ENCODE measurements at places on chromosomes 2 and 18. TPM values are rescaled to one million over a fixed set of nuclear protein-coding genes. Genes with fewer than 3 reads are reported as not detected.

The CYRIA gene
- polyA plus RNA-seq: 14.8 TPM

DNA sequence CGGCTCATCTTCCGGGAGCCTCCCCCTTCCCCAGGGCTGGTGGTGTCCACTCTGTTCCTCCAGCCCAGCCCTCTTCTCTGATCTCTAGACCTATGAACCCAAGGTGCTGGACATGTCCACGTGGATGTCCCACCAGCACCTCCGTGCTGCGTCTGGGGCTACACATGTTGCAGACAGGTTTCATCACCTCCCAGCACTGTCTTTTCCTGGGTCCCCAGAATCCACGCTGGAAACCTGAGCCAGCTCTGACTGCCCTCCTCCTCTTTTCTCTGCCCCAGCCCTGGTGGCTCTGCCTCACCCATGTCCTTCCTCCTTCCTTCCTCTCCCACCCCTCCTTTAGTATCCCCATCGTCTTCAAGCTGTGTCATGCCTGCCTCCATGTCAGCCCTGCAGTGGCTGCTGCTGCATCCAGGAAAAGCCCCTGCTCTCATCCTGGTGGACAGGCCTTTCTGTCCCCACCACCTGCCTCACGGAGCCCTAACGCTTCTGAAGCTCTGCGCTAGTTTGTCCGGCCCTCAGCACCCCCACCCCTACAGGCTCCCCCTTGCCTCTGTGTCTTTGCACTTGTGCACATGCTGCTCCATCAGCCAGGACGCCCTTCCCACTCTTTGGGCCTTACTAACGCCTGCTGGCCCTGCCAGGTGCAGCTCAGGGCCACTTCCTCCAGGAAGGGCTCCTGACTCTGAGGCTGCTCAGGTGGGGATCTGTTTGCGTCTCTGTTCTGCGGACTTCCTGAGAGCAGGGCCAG is 105.9 kb downstream of the DYSF start:
- no peak for DNase-seq

DNA sequence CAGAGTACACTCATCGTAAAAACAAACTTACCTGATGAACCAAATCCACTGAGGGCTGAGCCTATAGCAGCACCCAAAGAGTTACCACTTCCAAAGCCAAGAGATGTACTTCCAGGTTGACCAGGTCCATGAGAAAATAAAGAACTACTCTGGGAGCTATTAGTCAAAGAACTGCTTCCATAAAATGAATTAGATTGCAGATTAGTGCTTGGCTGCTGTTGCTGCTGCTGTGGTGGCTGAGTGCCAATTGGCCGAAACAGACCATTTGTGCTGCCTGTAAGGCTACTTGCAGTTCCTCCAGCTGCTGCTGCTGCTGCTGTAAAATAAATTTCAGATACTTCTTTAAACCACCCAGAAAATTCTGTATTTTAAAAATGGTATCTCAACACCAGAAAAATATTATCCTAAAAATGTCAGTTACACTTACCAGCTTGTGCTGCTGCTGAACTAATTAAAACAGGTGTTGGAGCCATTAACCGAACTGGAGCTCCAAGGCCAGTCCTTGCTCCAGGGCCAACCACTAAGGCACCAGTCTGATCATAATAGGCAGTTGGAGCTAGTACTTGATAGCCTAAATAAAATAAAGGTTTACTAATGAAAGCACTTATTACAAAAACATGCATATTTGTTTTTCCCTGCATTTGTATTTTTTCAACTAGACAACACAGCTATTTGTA is 58.1 kb upstream of the SDC1 start:
- peak; percentile 72 for DNase-seq

DNA sequence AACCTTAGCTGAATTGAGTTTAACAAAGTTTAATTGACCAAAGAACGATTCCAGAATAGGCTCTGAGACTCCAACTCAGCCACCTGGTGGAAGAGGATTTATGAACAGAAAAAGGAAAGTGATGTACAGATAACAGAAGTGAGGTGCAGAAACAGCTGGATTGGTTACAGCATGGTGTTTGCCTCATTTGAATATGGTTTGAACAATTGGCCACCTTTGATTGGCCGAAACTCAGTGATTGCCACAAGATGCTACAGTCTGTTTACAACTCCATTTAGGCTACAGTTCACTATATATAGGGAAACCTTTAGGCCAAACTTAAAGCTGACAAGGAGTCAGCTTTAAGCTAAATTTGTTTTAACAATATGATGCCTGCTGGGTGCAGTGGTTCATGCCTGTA is 28.1 kb upstream of the SLC35G4 start:
- DNase-seq: no peak

- no peak for DNase-seq
These were observed 605.9 kb upstream of the PKDCC start for GRCh38 chr2:41441958-41442357.

The COL6A3 gene
- polyA plus RNA-seq: 644 TPM

GRCh38 chr2:64861452-64862397 is 127.5 kb upstream of the SLC1A4 start:
- no peak for DNase-seq

DNA sequence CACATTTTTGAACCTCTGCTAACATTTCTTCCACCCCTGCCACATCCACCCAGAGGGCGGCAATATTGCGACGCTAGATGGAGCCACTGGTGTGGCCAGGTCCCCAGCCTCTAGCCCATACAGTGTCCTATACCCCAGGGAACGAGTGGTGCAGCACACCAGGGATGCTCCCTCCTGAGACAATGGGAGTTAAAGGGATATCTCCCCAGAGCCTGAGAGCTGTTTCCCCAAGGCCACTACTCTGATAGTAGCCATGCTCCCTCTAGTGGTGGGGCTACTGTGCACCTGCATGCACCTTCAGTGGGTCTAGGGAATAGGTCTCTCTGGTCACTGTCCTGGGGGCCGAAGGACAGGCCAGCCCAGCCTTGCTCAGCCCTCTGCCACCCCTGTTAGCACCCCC is 336.4 kb upstream of the FSHR start:
- no peak for DNase-seq

The ERLEC1 gene
- polyA plus RNA-seq: 62.5 TPM

The IL1RL2 gene
- 1.8 TPM for polyA plus RNA-seq

DNA sequence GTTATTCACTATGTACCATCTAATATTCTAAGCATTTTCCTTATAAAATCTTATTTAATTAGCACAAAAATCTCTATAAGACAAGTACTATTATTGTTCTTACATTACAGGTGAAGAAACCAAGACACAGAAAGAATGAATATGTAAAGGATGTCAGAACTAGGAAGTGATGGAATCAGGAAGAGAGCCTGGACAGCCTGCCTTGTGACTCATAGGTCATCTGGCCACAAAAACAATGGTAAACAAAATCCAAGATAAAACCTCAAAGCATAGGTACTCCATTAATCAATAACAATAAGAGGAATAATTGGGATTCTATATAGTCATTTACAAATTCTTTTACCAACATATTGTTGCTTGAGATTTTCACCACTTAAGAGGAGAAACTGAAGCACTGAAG is 505.4 kb upstream of the PIK3C3 start:
- DNase-seq: no peak

GRCh38 chr18:49837889-49838288 is 24.6 kb upstream of the ACAA2 start:
- no peak for DNase-seq

The ALKAL2 gene
- polyA plus RNA-seq: 7.7 TPM

The ADRA2B gene
- polyA plus RNA-seq: 1.2 TPM

The ERICH2 gene
- 11.2 TPM for polyA plus RNA-seq

GRCh38 chr2:173972165-173972564 is 7.0 kb upstream of the SP3 start:
- no peak for DNase-seq

- DNase-seq: no peak
These were observed 7.2 kb upstream of the SNTG2 start for GRCh38 chr2:943461-943797.

The FZD7 gene
- 45.1 TPM for polyA plus RNA-seq

- DNase-seq: no peak
These were observed 108.8 kb downstream of the RTN4 start for GRCh38 chr2:54941248-54941984.

DNA sequence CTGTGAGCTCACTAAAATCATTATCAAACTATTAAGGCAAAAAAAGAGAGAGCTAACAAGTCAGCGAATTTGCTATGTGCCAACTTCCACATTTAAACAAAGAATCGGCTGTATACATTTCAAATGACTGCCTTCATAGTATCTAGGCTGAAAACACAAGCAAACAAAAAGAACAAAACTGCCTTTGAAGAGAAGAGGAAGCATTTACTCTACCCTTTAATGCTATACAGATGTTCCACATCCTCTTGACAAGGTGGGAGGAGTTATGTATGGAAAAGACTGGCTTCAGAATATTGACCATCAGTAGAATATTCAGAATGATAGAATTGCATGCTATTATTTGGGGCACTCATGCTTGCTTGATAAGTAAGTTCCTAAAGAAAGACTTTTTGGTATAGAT is 741.7 kb downstream of the PLCL1 start:
- DNase-seq: peak; percentile 33

- DNase-seq: no peak
These were observed 221.0 kb downstream of the LTBP1 start for GRCh38 chr2:33167622-33168245.

The TRABD2A gene
- polyA plus RNA-seq: 18.6 TPM

DNA sequence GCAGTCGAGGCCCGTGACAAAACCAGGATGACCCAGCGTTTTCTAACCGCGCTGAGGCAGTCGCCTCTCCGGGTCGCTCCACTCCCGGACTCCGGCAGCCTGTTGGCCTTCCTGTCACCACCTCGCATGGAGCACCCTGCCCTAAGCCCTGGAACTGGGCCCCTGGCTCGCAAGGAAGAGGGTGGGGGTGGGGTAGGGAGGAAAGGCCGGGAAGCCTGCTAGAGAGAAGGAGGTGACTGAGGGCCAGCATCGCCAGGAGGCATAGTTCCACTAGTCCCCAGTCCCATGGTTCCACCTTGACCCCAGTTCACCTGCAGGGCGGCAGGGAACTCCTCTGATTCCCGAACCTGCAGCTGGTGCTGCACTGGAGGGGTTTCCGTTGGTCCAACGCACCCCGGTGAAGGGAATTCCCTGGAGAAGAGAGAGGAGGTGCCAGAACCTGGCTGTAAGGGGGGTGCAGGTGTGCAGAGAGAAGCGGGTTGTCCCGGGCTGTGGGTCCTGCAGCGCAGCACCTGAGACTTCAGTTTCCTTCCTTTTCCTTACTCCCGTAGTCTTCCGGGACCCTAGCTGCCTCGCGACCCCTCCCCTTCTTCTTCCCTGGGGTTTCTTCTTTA is 11.8 kb upstream of the EN1 start:
- DNase-seq: no peak

GRCh38 chr2:205984381-205984780 is 101.6 kb downstream of the INO80D start:
- DNase-seq: no peak

The ABCB6 gene
- 37.6 TPM for polyA plus RNA-seq

The OSR1 gene
- 47.9 TPM for polyA plus RNA-seq

DNA sequence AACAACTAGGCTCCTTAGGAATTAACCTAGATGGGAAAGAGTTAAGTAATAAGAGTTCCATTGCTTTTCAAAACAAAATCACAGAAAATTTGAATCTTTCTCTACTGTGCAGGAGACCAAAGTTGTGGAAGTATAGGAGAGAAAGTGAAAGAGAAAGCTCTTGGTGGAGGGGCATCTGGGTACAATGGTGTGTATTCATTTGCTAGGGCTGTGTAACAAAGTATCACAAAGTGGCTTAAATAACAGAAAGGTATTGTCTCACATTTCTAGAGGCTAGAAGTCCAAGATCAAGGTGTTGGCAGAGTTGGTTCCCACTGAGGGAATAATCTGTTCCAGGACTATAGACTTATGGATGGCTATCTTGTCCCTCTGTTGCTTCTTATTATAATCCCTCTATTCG is 50.5 kb upstream of the GORASP2 start:
- no peak for DNase-seq

GRCh38 chr2:205539603-205540002 is 142.7 kb upstream of the NRP2 start:
- no peak for DNase-seq

GRCh38 chr2:128492966-128493811 is 174.5 kb upstream of the HS6ST1 start:
- DNase-seq: no peak

The HOXD13 gene
- polyA plus RNA-seq: not detected

- DNase-seq: no peak
These were observed 1.8 kb downstream of the ONECUT2 start for GRCh38 chr18:57436965-57437333.

DNA sequence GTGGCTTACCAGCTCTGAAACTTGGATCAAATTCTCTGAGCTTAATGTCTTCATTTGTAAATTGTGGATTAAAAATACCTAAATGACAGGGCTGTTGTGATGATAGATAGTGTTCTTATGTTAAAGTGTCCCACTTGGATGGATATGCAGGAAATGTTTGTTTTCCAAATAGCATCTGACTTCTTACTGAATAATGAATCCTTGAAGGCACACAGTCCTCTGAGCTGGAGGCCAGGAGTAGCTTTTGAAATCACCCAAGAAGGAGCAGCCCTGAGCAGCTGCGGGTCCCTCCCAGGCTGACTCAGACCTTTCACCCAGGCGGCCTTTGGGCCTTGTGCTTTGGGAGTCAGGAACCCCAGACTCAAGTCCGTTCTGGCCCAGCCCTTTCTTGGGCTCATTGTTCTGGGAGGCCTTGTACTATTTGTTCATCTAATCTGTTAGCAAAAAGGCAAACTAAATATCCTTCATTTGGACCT is 173.0 kb upstream of the GATA6 start:
- no peak for DNase-seq

The MYO7B gene
- 0.51 TPM for polyA plus RNA-seq

The IL36G gene
- 0.45 TPM for polyA plus RNA-seq

GRCh38 chr2:229226382-229226781 is 44.7 kb downstream of the PID1 start:
- DNase-seq: no peak

The ASAP2 gene
- 36.3 TPM for polyA plus RNA-seq

Data from right lung (tissue), 10 donors.